ENCODE measurements at places on chromosomes 3 and 15.

GRCh38 chr3:10423171-10423882, 82.1 kb downstream of the ATP2B2 start:
- DNase-seq = no peak

GRCh38 chr15:50137330-50137761, 18.3 kb upstream of the ATP8B4 start:
- DNase-seq = peak; percentile 21

GRCh38 chr15:76368122-76368621, 31.6 kb downstream of the ISL2 start:
- no peak for DNase-seq

DNA sequence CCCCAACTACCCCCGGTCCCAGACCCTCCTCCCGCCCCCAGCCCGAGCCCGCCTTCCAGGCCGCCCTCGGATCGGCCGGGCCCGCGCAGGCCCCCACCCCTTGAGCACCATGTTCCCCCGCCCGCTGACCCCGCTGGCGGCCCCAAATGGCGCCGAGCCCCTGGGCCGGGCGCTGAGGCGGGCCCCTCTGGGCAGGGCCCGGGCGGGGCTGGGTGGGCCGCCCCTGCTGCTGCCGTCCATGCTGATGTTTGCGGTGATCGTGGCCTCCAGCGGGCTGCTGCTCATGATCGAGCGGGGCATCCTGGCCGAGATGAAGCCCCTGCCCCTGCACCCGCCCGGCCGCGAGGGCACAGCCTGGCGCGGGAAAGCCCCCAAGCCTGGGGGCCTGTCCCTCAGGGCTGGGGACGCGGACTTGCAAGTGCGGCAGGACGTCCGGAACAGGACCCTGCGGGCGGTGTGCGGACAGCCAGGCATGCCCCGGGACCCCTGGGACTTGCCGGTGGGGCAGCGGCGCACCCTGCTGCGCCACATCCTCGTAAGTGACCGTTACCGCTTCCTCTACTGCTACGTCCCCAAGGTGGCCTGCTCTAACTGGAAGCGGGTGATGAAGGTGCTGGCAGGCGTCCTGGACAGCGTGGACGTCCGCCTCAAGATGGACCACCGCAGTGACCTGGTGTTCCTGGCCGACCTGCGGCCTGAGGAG, 472 bp downstream of the CHST14 start:
- peak; percentile 1 for DNase-seq

DNA sequence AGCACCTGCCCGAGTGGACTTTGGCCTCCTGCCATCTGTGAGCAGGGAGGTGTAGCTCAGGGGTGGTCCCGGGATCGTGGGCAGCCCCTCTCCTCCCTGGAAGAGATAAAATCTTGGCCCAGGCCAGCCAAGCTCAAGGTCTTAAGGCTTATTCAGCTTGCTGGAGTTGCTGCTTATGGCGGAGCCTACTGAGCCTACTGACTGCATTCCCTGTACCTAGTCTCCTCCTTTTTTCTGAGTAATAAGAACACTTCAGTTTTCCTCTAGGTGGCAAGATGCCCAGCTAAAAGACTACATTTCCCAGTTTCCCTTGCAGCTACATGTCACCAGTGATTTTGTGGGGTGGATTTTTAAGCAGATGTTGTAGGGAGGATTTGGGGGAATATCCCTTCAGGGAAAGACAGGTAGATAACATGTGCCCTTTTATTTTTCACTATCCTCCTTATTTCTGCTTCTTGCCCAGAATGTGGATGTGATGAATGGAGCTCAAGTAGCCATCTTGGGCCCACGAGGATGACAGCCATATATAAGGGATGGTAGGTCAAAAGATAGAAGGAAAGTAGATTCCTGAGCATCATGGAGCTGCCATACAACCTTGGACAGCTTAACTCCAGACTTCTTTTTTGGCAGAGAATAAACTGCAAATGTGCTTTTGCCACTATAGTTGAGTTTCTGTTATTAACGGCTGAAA, 41.4 kb upstream of the INSYN1 start:
- no peak for DNase-seq

- DNase-seq = no peak
Measured at GRCh38 chr3:165197481-165197800, 1.3 kb upstream of the SLITRK3 start.

DNA sequence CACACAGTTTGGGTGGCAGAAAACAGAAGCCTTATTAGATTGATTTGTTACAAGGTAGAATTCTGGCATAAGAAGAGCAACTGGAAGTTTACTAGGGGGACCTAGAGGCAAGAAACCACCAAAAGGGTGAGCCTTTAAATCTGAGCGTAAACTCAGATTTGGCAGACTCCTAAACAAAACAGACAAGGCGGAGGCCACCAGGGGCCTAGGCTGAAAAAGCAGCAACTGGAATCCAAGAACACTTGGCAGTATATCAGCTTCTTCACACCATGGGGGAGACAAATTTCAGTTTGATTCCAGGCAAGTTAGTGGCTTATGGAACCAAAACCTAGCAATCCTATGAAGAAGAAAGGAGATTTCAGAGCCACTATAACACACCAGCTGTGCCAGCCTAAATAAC, 220.0 kb downstream of the C3orf38 start:
- DNase-seq = no peak

GRCh38 chr15:93221759-93222158, 132.7 kb upstream of the RGMA start:
- DNase-seq = no peak

DNA sequence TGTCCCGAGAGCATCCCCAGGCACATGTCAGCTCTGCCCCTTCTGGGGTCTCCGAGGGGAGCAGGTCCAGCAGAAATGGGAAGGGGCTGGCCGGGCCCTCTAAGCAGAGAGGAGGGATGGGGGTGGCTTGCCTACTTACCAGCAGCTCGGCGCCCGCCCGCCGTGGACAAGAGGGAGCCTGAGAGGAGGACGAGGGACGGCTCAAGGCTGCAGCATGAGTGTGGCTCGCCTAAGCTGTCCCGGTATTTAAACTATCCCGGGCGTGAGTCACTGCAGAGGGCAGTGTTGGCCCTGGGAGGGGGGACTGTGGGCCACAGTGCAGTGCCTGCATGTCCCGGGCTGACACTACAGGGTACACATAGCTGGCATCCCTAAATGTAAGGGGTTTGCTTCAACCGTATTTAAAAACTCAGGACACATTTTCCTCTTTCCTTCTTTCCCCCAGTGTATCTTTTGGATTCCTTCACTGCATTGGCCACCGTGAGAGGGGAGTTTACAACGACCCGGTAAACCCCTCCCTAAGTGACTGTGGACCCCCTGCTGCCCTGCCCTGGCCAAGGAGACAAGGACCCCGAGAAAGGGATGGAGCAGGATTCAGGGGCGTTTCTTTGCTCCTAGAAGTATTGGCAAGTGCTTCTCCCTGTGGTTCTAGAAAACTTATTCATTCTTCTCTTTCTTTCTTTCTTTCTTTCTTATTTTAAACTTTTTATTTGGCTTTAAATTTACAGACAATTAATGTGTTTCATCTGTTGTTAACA, at the start of gene LRRC15:
LRRC15 (minus strand) TSS at position 222 of the 758 bp plus-strand sequence. CDS start 8,700 bp downstream, outside the sequence.
- DNase-seq = peak; percentile 71

DNA sequence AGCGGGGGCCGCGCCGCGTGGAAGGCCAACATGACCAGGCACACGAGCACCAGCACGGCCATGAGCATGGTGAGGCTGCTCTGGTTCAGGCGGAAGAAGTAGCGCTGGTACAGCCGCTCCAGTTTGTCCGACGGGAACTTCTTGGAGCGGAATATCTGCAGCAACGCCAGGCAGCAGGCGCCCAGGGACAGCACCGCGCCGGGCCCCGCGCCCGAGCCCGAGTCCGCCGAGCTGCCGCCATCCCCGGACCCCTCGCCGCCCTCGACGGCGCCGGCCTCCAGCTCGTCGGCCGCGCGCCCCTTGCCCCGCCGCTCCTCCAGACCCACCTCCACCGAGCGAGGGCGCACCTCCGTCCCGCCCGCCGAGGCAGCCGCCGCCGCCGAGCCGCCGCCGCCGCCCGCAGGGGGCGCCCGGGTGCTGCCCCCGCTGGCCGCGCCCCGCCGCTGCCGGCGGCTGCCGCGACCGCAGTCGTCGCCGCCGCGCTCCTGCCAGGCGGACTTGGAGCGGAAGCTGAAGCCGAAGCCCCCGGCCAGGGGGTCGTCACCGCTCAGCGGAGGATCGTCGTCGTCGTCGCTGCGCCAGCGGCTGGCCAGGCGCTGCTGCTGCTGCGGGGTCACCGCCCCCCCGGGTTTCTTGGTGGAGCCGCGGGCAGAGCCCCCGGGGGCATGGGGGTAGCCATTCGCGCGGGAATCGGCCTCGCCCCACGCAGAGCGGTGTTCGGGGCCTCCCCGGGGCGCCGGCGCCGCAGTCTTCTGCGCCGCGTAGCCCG, 957 bp downstream of the ADCY5 start:
- DNase-seq = peak; percentile 80

- DNase-seq = no peak
Measured at GRCh38 chr15:88624156-88624970, 3.2 kb downstream of the AEN start.

DNA sequence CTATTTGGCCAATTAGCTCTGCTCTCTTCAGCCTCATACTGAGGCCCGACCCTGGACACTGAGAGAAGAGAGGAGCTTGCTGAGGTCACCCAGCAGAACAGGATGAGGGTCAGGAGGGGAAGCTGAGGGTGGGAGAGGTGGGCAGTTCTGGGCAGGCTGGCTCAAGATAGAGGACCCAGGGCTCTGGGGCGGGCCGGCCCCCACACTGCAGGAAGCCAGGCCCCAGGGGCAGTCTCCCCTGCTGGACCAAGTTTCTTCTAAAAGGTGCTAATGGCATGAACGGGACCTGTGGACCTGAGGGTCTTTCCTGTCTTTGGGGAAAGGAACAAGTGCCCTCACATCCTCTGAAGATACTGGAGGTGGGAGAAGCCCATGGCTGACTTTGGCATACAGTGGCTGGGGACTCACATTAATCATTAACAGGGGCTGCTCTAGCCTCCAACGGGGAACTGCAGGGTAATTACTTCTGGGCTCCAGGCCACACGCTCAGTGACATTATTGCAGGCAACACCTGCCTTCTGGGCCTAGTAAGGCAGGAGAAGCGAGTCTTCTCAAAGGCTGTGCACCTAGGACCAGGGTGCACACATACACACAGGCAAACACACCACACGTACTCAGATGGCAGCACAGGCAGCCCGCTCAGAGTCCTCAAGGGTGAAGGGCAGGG, 10.6 kb downstream of the HCN4 start:
- peak; percentile 36 for DNase-seq

DNA sequence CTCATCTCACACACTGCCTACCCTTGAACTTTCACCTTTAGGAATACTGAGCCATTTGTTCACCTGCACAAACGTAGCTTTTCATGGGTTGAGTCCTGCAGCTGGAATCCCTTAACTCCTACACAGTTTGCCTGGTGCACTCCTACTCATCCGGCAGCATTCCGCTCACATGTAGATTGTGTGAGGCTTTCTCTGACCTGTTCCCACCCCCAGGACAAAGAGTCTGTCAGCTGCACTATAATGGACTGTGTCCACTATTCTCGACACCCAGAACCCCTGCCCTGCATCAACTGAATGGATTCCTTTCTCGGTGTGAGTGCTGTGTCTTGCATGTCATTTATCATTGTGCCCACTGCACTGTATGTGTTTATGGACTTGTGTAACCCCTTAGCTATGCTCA, 54.9 kb downstream of the EPHB3 start:
- DNase-seq = no peak

- no peak for DNase-seq
Measured at GRCh38 chr3:57731311-57731710, 24.8 kb upstream of the SLMAP start.

DNA sequence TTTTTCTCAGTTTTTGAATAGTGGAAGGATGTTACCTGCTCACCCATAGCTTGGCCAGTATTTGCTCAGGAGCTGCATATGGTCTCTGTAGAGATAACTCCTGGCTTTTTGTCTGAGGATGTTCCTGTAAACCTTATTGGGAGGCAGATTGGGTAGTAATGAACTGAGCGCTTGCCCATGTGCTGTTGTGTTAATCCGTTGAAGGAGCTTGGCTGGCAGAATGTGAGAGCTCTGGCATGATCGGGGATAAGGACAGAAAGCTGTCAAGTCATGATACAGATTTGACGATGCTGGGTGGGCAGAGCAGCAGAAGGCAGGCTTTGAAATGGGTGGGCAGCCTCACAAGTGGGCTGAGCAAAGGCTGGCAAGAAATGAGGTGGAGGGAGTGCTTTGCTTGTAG, 27.4 kb downstream of the SH3GL3 start:
- DNase-seq = no peak

DNA sequence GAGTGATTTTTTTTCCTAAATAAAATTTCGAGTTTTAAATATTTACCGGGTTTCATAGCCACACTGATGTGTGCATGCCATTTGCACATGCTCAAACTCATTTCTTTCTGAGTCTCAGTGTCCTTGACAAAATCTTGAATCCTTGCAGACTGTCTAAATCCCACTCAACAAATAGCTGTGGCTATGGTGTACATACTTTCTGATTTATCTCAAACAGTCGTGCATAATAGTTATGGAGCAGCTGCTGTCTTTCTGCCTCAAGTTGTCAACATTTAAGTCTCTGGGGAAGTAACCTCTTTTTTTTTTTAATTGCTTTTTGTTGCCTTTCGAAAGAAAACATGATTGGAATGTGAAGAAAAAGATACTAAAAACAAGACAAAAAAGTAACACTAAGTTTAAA, 52.8 kb upstream of the UTS2B start:
- no peak for DNase-seq

DNA sequence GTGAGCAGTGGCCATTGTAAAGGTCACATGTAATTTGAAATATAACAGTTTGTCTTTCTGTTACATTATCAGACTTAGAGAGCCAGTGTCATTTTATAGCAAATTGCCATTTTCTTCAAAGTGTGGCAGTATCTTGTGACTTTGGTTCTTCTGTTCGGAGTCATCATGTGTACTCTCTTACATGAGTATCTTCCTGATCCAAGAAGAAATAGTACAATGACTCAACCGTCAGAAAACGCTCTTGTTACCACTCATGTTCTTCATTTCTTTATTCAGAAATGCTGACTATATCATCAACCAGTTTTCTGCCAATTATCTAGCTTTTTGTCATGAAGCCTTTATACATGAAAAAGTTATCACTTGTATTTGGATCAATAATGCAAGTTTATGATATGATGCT, 93.6 kb upstream of the CGNL1 start:
- no peak for DNase-seq

DNA sequence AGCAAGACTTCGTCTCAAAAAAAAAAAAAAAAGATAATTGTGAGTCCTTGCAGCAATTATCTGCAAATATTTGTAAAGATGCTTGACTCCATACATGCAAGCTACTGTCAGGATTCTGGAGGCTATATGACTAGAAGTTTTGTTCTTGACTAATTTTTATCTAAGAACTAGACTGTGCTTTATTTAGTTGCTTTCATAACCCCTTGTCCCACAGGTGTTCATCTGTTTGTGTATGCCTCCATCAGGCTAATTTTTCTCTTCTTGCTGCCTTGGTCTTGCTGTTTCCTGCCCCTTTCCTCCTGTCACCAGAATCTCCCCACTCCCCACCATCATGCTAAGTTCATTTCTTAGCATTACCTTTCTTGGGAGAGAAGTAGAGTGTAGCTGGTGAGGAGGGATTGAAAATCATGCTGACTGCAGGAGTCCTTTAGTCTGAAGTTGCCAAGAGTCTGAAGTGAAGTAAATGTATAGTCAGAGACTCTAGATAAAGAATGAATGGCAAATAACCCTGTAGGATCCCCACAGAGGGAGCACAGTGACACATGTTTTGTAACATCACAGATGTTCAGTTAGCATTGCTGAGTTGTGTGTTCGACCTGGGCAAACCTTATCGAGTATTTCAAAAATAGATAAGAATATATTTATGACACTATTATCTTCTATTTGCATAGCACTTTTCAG, 12.5 kb downstream of the ST3GAL6 start:
- DNase-seq = no peak

Measured in Calu3 (cell line).